ENCODE measurements at places on chromosomes 6 and 20.

GRCh38 chr6:150617496-150618460, 18.1 kb downstream of the PLEKHG1 start:
- DNase-seq = no peak

GRCh38 chr6:116561377-116562018, 7.9 kb downstream of the CALHM4 start:
- DNase-seq = no peak

DNA sequence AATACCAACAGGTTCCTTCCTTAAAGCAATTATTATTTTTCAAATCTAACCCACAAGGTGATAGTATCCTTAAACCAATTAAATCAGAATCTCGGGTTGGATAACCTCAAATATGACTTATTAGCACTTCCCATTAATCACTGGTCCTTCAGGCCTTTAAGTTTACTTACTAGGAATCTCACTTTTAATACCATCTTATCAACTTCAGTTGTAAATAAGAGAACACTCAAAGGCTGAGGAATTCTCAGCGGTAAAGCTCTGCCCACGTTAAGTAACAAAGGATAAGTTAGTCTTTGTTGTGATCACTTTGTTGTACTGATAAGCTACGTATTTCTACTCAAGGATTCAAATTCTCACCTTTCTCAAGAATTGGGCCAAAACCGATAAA, 82.0 kb downstream of the OR2B2 start:
- no peak for DNase-seq

- DNase-seq = no peak
These were observed 101.9 kb downstream of the EPB41L2 start for GRCh38 chr6:130961148-130961547.

Measured in C1 segment of cervical spinal cord (tissue), 14 donors.